ENCODE measurements at places on chromosomes 2 and 18. TPM values are rescaled to one million over a fixed set of nuclear protein-coding genes. Genes with fewer than 3 reads are reported as not detected.

FMNL2 gene
- 108 TPM for total RNA-seq

MATN3 gene
- total RNA-seq, result 3.1 TPM

LOXL3 gene
- total RNA-seq, result 23.4 TPM

GRCh38 chr18:41809652-41810051, 145.4 kb upstream of the PIK3C3 start:
- no peaks in the 10 kb centered on the region for H3K27me3 ChIP-seq
- no peak for DNase-seq
- H3K36me3 ChIP-seq, result peaks cover 3% of the 10 kb centered on the region
- H3K4me3 ChIP-seq, result no peak overlapping the region
- no peak overlapping the region for H3K27ac ChIP-seq

DNA sequence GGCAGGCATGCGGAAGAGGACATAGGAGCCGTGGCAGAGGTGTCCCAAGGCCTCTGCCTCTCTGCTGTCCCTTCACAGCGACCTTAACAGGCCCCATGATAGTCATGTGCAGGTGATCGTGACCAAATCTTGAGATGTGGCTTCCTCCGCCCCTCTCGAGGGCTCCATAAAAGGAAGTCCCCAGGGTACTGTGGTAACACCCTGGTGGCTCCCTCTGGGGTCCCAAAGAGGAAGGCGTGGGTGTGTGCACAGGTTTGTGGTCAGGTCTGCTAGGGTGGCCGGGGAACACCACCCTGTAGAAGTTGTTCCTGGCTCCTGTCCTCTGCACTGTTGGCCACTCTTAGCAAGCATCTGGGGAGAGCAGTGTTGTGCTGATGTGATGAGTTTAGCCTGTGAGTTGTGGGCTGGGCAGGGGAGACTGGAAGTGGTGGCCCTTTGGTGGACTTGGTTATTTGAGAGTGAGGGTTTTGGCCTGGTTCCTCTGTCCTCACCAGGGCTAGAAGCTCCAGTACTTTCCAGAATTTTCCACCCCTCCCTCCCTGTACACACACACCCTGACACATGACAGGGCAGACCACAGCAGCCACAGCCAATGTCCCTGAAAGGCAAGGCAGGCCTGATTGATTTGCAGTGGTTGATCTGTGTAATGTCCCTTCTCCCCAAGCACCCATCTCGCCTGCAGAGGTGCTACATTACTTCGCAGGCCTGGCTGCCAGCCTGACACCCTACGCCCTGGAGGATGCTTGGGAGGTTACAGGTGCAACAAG, 68.9 kb upstream of the BOD1L2 start:
- H3K4me1 ChIP-seq, result peaks cover 15% of the 10 kb centered on the region
- no peak overlapping the region for H3K4me3 ChIP-seq
- DNase-seq, result no peak
- H3K27ac ChIP-seq, result no peak overlapping the region
- H3K36me3 ChIP-seq, result no peaks in the 10 kb centered on the region

DNA sequence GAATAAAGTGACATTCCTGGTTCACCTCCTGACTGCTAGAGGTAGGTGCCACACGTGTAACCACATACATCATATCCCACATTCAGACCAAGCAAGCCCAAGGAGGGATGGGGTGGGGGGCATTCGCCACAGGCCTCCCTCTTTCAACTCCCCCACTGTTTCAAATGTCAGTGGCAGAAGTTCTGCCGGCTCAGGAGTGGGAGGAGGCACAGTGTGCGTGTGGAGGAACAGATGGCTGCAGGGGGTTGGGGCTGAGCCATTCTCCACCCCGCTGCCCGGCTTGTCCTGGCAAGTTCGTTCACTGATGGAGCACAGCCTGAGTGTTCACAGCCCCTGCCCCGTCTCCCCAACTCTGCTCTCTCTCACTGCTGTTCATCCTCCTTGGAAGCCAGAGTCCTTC, 75.4 kb upstream of the TANC1 start:
- H3K4me3 ChIP-seq, result no peak overlapping the region
- no peaks in the 10 kb centered on the region for H3K36me3 ChIP-seq
- no peak for DNase-seq
- H3K27me3 ChIP-seq, result no peaks in the 10 kb centered on the region

DNA sequence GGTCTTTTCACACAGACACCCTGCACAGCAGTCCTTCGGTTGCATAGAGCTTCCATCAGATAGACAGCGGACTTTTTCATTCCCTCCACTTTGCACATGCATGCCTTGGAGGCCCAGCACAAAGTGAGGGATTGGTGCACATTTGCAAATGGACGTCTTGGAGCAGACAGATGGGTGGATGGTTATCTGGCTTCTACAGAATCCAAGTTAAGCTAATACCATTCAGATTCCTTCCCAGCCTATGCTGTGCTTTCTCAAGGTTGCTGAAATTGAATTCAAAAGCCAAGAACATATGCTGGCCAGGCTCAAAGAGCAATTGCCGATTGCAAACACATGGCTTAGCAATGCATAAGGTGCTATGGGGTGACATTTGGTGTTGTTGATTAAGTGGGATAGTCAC, 186.4 kb downstream of the VAPA start:
- H3K36me3 ChIP-seq, result peaks cover under 1% of the 10 kb centered on the region
- DNase-seq, result no peak
- H3K27me3 ChIP-seq, result peaks cover 30% of the 10 kb centered on the region
